ENCODE measurements at places on chromosomes 11 and 22. TPM values are rescaled to one million over a fixed set of nuclear protein-coding genes. Genes with fewer than 3 reads are reported as not detected.

DNA sequence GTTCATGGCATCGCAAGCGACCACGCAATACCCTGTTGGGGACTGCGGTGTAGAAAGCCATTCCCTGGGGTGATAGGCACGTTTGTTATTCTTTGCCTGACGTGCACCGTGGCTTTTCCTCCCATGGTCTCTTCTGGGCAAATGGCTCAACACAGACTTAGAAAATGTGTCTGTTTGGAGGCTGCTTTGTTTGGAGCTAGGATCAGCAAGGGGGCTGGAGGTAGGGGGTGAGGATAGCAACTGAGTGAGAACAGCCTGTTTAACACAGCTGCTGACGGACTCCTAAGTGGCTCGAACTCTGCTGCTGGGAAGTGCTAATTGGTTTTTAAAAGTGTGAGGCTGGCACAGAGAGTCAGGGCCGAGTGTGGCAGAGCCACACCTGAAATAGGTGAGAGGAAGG lies 16.1 kb upstream of the CHRM4 start:
- no peak for DNase-seq

OR52H1 gene
- total RNA-seq: not detected

OR4C6 gene
- total RNA-seq: not detected

DNA sequence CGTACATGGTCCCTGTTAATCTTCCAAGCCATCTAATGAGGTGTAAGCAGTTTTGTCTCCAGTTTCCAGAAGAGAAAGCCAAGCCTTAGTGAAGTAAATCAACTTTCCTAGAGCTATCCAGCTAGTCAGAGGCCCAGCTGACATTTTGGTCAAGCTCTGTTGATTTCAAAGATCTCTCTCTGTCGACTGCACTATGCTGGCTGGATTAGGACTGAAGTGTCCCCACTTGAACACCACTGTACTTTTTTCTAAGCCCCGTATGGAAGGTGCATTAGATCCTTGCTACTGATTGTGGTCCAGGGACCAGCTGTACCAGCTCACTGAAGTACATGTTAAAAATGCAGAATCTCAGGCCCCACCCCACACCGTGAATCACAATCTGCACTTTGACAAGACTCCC lies 176.5 kb upstream of the NAV2 start:
- no peak for DNase-seq

DNA sequence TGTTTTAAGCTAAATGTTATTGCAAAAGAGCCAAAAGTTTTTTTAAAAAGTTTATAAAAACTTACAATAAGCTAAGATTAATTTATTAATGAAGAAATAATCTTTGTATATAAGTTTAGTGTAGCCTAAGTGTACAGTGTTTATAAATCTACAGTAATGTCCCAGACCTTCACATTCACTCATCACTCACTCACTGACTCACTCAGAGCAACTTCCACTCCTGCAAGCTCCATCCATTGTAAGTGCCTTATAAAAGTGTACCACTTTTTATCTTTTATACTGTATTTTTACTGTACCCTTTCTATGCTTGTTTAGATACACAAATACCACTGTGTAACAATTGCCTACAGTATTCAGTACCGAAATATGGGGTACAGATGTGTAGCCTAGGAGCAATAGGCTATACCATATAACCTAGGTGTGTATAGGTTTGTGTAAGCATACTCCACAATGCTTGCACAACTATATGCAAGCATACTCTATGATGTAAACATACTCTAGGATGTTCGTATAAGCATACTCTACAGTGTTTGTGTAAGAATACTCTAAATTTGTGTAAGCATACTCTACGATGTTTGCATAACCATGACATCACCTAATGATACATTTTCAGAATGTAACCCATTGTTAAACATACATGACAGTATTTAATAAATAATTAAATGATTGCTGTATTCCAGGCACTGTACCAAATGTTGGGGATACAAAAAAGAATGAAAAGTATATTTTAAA lies 953.0 kb downstream of the KCNA4 start:
- no peak for DNase-seq

DNA sequence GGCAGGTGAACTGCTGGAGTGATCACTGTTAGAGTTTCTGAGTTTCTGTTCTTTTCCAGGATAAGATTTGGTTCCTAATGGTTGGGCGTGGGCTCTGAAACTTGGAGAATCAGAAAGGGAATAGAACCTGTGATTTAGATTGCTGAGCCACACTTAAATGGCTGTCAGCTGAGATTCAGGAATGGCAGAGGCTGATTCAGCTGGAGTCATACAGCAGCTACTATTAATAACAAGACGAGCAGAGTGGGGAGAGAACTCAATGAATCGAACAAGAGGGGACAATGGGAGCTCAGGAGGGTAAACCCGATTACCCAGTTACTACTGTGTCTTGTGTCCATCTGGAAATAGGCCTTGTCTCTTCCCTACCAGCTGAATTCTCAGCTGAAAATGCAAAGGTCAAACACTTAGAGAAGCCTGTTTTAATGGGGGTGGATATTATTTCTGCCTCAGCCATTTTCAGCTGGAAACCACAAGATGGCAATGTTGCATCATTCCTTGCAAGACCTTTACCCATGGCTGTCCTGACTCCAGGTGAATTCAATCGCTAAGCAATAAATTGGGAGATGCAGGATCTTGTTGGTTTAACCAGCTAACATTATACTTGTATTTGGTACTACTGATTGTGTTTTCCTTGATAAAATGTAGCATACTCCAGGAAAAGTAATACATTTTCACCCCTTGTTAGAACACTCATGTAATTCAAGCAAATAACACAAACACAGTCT lies 104.5 kb upstream of the RAG2 start:
- peak; percentile 53 for DNase-seq

Data from HFFc6 (cell line).